ENCODE measurements at places on chromosomes 12 and 14. TPM values are rescaled to one million over a fixed set of nuclear protein-coding genes. Genes with fewer than 3 reads are reported as not detected.
A peak's percentile ranks its signal among the peaks of the same experiment; 100 is the strongest.

GRCh38 chr12:60437297-60437696, 841.5 kb downstream of the SLC16A7 start:
- DNase-seq: no peak

DNA sequence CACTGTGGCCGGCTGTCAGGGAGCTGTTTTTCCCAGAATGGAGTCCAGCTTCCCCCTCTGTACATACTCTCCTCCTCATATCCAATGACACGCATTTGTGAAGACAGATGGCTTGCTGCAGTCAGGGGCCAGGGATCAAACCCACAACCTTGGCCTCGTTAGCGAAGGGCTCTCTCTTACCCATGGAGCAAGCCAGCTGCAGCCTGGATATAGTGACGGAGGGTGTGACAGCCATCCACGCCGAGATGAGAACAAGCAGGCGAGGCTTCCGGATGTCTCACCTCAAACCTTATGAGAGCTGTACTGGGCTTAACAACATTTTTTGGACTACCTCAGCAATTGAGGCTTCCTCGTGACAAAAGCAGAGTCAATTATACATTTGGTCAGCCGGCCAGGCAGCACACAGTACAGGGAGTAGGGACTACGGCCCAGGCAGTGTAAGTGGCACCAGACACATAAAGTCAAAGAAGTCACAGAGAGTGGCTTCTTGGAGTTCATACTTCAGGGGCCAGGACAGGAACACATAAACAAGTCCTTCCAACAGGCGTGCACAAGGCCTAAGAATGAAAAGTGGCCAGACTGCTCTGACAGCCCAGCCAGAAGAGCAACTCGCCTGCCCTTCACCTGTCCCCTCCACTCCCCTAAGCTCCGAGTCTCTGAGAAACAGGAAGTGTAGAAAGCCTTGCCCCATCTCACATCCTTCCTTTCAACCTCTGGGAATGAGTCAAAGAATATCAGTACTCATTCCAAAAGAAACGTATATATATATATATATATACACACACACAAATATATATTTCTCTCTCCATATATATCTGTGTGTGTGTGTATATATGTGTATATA, 115.1 kb downstream of the TTC7B start:
- DNase-seq: no peak

Gene COQ10A
- total RNA-seq: 20.0 TPM

GRCh38 chr12:13442457-13442856, 245.9 kb downstream of the EMP1 start:
- no peak for DNase-seq

- DNase-seq: no peak
Observed at GRCh38 chr12:122125452-122126341, 47.1 kb downstream of the MLXIP start.

Gene OR11H7
- total RNA-seq: not detected

DNA sequence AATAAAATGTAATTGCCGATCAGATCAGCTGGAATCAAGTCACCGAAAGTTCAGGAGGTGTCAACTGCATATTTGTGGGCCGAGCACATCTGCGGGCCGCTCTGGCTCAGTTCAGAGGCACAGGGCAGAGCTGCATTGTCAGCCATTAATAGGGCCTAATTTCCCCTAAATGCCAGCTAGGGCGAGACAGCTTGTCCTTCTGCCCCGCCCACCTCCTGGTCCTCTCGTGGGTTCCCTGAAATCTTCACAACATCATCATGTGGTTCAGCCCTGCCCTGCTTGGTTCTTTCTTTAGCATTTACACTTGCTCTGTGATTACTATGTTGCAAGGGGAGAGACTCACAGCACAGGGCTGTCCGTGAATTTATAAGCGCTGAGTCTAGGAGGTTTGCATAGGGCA, 148.9 kb downstream of the CHST11 start:
- DNase-seq: no peak

DNA sequence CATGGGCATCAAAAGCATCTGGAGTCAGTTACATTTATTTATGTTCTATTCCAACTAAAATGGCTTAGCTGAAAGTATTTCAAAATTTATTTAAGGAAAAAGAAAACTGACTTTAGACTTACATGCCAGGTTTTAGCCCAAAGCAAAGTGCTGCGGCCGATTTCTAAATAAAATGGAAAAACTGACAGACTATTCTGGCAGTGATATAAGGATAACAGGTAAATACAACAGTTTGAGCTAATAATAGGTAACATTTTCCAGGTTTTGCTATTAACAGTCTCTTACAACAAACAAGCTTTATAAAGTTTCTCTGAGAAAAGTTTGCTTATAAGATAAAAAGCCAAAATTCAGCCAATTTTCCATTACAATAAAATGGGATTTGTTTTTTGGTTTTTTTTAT, 937.2 kb upstream of the FLRT2 start:
- no peak for DNase-seq

Gene RBMS2
- 18.2 TPM for total RNA-seq

Gene AQP2
- 0.36 TPM for total RNA-seq

DNA sequence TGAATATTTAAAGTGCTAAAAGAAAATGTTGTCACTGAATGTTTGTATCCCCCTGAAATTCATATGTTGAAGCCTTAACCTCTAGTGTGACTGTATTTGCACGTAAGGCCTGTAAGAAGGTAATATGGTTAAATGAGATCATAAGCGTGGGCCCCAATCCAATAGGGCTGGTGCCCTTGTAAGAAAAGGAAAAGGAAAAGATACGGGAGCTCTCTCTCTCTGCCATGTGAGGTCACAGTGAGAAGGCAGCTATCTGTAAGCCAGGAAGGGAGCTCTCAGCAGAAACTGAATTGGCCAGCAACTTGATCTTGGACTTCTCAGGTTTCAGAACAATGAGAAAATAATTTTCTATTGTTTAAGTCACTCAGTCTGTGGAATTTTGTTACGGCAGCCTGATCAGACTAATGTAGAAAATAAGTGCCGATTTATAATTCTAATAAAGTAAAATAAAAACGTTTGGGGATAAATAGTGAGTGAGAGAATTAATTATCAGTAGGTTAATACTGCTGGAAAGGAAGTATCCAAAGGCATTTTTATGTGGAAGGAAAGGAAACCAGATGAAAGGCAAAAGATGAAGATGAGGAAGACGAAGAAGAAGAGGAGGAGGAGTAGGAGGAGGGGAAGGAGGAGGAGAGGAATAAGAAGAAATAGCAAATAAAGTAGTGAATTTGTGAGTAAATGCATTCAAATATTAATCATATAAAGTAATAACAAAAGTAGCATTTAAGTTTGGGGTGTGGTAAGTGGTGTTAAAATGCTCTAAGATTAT, 188.5 kb upstream of the KRR1 start:
- DNase-seq: no peak

DNA sequence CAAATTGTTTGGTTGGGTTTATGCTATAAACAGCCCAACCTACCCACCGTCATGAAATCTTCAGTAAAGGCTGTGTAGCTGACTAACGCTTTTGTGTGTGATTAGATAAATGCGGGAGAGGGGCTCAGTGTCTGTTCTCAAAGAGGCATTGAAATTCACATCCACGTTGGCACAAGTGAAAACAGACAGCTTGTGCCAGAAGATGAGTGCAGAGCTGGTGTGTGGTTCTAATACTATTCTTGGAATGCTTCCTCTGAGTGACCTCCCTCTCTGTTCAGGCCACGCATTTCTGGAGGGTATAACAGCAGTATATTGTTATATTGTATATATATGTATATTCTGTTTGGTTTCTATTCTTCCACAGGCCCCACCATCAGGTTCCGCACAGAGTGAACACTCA, 263.8 kb downstream of the APAF1 start:
- no peak for DNase-seq

GRCh38 chr14:76918782-76919394, 92.7 kb downstream of the LRRC74A start:
- peak; percentile 74 for DNase-seq

- no peak for DNase-seq
Observed at GRCh38 chr12:80745851-80746505, 29.3 kb downstream of the MYF5 start.

Gene HAL
- total RNA-seq: 0.08 TPM

DNA sequence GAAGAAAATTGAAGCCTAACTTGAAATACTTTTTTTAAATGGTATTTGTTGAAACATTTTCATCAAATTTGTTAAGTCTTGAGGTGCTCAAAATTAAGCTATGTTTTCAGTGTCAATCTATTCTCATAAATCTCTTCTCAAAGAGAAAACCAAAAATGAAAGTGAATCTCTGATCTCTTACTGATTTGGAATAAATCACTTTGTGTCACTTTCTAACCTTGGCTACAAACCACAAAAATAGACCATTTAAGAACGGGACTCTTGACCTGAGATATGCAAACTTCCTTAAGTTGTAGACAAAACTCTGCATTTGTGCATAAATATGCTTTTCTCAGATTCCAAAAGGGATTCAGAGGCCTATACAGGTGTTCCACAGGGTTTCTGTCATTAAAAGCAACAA, 192.9 kb downstream of the SEC23A start:
- DNase-seq: no peak

DNA sequence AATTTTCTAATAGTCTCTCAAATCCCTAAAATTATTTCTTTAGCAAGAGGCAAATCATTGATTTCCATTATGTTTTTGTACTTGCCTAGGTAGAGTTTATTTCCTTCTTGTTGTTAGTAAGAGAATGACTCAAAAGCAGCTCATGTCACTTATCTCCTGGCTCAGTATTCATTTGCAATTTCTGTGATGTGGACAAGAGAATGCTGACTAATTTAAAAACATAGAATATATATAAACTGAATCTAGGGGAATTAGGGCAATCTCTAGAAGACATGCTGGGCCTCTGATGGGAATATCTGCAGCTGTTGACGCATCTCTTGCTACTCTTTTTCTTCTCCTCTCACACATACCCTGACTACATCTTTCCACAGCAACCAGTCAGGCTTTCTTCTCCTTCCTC, 130.8 kb upstream of the PRKD1 start:
- no peak for DNase-seq

DNA sequence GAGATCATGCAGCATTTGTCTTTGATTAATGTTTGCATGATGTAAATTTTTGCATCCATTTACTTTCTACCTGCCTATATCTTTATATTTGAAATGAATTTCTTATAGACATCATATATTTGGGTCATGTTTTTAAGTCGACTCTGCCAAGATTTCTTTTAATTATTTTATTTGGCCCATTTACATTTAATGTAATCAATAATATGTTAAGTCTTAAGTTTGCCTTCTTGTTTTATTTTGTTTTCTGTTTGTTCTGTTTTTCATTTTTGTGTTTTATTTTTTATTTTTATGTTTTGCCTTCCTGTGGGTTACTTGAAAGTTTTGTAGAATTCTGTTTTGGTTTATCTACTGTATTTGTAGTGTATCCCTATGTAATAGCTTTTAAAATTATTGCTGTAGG, 33.2 kb upstream of the GUCY2C start:
- no peak for DNase-seq

GRCh38 chr14:102170061-102170460, 30.4 kb downstream of the WDR20 start:
- no peak for DNase-seq

GRCh38 chr12:67436230-67436629, 167.1 kb downstream of the CAND1 start:
- no peak for DNase-seq

Gene WASHC3
- total RNA-seq: 21.5 TPM

- no peak for DNase-seq
Observed at GRCh38 chr14:32703183-32703621, 235.5 kb upstream of the NPAS3 start.
